ENCODE measurements at places on chromosomes 13 and 19. TPM values are rescaled to one million over a fixed set of nuclear protein-coding genes. Genes with fewer than 3 reads are reported as not detected.

DNA sequence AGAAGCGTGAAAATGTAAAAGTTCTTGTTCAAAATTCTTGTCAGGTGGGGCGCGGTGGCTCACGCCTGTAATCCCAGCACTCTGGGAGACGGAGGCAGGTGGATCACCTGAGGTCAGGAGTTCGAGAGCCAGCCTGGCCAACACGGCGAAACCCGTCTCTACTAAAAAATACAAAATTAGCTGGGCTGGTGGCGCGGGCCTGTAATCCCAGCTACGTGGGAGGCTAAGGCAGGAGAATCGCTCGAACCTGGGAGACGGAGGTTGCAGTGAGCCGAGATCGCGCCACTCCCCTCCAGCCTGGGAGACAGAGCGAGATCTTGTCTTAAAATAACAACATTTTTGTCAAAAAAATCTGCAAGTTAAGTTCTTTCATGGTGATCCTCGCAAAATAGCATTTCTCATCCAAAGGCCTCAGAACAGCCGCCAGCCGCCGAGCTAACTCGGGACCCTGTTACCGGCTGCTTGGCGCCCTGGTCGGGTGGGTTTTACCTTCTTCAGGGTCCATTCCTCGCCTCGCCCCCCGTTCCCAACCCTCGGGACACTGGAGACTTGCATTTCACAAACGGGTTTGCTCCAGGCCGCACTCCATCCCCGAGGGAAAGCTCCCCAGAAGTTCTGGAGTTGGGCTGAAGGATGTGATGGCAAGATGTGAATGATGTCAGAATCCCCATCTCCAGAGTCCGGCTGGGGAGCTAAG, 1.6 kb downstream of the LATS2 start:
- no peak for DNase-seq
- peak overlapping the region; percentile 75 for H3K27ac ChIP-seq
- peak overlapping the region; percentile 96 for H3K4me3 ChIP-seq
- no peaks in the 10 kb centered on the region for H3K36me3 ChIP-seq
- H3K27me3 ChIP-seq: no peaks in the 10 kb centered on the region
- peaks cover 18% of the 10 kb centered on the region for H3K4me1 ChIP-seq

DNA sequence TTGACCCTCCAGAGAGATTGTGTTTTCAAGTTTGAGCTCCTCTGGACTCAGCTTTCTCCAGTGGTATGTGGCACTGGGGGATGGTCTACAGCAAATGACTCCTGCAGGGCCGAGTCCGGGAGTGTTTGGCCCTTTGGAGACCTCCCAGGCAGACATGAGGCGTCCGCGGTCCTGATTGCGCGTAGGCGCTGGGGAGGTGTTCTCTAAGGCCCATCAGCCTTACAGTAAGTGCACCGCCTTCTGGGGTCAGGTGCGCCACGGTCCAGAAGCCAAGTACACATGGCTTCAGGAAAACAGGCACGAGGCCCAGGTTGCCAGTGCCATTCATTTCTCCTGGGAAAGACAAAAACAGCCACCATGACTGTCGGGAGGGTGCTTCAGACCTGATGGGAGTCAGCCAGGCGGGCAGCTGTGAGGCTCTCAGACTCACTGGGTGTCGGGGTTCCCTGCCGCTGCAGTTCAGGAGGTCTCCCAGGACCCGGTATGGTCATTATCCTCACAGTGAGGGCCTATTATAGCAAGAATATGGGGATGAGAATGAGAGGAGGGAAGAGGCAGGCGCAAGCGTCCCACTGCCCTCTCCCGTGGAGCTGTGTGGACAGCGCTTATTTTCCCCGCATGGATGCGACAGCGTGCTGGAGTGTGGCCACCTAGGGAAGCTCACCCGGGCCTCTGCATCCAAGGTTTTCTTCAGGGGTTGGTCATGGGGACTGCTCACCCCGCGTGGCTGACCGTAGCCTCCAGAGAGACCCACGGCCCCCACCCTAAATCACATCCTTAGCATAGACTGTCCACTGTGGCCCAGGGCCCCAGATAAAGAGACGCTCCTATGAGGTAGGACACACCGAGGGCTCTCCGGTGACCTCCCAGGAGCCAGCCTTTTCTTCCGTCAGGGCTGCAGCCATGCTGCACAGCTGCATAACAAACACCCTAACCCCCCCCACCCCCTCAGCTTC, 21.8 kb downstream of the CCDC8 start:
- no peak for DNase-seq
- no peaks in the 10 kb centered on the region for H3K27me3 ChIP-seq
- H3K27ac ChIP-seq: no peak overlapping the region
- H3K4me3 ChIP-seq: no peak overlapping the region
- peaks cover 7% of the 10 kb centered on the region for H3K36me3 ChIP-seq

- no peaks in the 10 kb centered on the region for H3K27me3 ChIP-seq
- no peak overlapping the region for H3K27ac ChIP-seq
- DNase-seq: no peak
- H3K4me3 ChIP-seq: no peak overlapping the region
- H3K36me3 ChIP-seq: peaks cover 21% of the 10 kb centered on the region
These were observed 5.9 kb downstream of the PKN1 start for GRCh38 chr19:14439014-14439413.

GRCh38 chr13:63299866-63300394, 1884.3 kb upstream of the PCDH20 start:
- no peaks in the 10 kb centered on the region for H3K4me1 ChIP-seq
- no peak for DNase-seq
- H3K36me3 ChIP-seq: no peaks in the 10 kb centered on the region
- H3K4me3 ChIP-seq: no peak overlapping the region
- no peak overlapping the region for H3K27ac ChIP-seq

DNA sequence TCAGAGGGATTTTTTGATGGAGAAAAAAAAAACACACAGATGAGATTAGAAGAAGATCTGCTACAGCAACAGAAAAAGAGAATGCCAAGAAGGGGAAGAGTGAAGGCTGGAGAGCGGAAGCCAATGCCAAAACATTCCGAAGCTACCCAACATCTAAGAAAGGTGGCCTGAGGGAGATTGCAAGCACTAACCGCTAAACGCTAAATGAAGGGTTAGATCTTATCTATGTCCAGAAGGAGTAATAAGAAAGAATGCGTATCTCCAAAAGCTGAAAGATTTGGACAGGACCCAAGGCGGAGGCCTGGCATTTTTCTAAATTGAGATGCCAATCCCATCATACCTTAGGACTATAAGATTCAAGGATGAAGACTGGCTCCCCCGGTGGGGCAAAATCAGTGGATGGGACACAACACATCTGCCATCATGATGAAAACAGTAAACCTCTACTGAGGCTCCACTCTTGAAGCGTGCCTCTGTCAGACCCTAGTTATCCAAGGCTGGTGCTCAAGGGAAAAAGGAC, 15.6 kb upstream of the HMGB1 start:
- no peaks in the 10 kb centered on the region for H3K36me3 ChIP-seq
- H3K27ac ChIP-seq: no peak overlapping the region
- H3K4me1 ChIP-seq: peaks cover 5% of the 10 kb centered on the region
- H3K27me3 ChIP-seq: no peaks in the 10 kb centered on the region
- H3K4me3 ChIP-seq: no peak overlapping the region

- H3K4me1 ChIP-seq: no peaks in the 10 kb centered on the region
- H3K4me3 ChIP-seq: no peak overlapping the region
- H3K27me3 ChIP-seq: no peaks in the 10 kb centered on the region
- H3K36me3 ChIP-seq: no peaks in the 10 kb centered on the region
- H3K27ac ChIP-seq: no peak overlapping the region
These were observed 717.7 kb upstream of the SGCG start for GRCh38 chr13:22463089-22463488.

DNA sequence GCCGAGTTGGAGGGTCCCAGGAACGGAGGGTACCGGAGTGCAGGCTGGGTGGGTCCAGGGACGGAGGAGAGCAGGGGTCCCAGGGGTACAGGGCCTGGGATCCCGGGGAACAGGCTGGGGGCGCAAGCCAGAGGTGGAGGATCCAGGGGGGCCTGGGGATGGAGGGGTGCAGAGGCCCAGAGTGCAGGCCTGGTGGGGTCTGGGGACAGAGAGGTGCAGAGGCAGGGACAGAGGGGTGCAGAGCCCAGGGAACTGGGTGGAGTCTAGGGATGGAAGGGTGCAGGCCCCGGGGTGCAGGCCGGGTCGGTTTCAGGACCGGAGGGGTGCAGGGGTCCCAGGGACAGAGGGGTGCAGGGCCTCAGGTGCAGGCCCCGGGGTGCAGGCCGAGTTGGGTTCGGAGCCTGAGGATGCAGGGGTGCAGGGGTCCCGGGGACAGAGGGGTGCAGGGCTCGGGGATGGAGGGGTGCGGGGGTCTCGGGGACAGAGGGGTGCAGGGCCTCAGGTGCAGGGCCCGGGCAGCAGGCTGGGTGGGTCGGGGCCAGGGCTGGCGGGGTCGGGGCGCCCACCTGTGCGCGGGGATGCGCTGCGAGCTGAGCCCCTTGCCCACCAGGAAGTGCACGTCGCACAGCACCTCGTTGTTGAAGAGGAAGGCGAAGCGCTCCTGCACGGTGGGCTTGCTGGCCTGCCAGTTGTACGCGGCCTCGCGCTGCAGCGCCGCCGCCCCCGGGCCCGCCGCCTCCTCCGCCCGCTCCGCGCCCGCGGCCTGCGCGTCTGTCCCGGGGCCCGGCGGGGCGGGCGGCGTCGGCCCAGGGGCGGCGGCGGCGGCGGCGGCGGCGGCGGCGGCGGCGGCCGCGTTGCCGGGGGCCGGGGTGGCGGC, 545 bp downstream of the BTBD2 start:
- DNase-seq: no peak
- peaks cover 3% of the 10 kb centered on the region for H3K4me1 ChIP-seq
- H3K36me3 ChIP-seq: no peaks in the 10 kb centered on the region

DNA sequence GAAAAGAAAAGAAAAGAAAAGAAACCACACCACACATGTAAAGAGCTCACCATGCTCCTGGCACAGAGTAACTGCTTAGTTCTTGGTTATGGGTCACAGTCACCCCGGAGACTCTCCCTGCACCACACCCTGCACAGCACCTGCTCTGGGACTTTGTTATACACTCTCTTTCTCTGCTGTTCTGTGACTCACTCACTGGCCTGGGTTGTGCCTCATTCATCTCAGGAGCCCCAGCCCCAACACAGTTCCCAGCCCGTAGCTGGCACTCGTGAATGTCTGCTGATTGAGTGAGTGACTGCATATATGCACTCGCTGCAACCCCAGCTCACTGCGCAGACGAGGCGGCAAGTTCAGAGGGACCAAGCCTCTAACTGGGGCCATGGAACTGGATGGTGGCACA, 22.9 kb upstream of the ZNF507 start:
- H3K4me1 ChIP-seq: peaks cover 12% of the 10 kb centered on the region
- no peak overlapping the region for H3K27ac ChIP-seq
- H3K27me3 ChIP-seq: no peaks in the 10 kb centered on the region

GPR12 gene
- not detected for total RNA-seq

C5AR2 gene
- not detected for total RNA-seq

FXYD3 gene
- total RNA-seq: 61.6 TPM

NCR1 gene
- total RNA-seq: not detected

MEF2B gene
- total RNA-seq: 0.22 TPM
